Skin of body (tissue), 3 donors: ENCODE measurements at places on chromosomes 1 and 21.

GRCh38 chr1:3207217-3207848 is 138.3 kb downstream of the PRDM16 start:
- DNase-seq: no peak

DNA sequence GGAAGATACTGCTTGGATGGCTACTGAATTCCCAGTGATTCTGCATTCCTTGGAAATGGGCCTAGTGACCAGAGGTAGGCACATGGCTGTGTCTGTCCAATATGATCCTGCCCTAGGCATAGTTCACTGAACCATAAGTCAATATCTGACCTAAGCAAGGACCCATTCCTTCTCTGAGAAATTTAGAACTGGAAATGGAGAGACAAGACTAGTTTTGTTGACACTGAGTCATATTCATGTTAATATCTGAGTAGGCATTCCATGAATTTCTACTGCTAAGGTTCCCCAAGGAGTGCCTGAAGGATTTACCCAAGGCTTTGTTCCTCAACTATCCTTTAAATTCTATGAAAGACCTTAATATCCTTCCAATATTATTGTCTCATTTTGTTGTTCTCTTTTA is 329.8 kb upstream of the BEND5 start:
- DNase-seq: no peak

DNA sequence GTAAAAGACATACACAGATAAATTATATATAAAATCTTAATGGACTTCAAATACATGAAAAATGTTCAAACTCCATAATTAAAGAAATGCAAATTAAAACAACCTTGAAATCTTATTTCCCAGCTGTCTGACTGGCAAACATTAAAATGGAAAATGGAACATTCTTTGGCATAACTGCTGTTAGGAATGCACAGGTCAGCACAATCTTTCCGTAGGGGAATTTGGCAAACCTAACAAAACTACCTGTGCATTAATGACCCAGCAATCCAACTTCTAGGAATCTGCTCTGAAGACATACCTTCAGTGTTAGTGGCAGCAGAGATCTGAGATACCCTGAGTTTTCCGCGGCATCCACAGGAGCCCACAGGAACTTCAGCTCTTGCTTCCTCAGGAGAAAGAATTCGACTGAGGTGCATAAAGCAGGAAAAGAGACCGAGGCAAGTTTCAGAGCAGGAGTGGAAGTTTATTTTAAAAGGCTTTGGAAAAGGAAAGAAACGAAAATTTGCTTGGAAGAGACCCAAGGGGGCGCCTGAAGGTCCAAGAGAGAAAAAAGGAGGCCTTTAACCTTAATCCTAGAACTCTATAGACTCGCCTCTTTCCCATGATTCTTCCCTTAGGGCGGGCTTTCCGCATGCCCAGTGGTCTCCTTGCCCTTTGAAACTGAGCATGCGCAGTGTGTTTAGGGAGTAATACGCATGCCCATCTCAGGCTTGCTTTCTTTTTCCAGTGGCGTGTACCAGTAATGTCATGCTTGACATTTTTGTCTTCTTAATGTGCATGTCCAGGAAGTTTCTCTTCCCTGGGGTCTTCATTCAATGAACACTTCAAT is 24.8 kb downstream of the LYPD8 start:
- no peak for DNase-seq

- no peak for DNase-seq
Observed at GRCh38 chr1:200888349-200888838, 6.3 kb upstream of the INAVA start.

- DNase-seq: no peak
Observed at GRCh38 chr1:34846265-34846664, 13.3 kb downstream of the SMIM12 start.

DNA sequence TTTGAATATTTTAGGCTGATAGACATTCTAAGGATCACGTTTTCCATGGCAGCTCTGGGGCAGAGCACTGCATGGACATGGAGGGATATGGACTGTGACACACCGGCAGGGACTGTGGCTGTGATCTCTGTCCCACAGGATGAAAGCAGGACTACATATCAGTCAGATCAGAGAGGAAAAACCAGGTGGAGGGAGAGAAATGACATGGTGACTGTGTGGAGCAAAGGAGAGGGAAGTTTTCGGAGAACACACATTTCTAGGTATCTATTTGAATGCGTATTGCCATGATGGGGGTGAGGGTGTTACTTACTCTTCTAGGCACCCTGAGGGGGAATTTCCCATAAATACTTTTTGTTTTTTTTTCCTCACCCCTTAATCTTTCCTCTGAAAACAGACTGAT is 3.2 kb upstream of the CD1C start:
- no peak for DNase-seq

DNA sequence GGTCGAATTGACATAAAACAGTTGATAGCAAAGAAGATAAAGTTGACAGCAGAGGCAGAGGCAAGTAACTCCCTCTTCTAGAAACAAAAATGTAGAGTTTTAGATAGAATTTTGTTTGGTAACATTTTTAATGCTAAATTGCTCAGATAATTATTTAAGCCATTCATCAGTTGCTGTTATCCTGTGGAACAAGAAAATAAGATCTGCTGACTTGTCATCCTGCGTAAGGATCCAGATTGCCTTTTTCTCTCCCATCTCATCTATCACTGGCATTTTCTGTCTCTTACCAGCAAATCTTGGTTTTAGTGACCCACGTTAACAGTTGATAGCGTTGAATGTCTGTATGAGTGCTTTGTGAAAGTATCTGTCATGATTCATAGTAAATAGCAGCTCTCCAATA is 29.8 kb downstream of the SOAT1 start:
- DNase-seq: no peak

DNA sequence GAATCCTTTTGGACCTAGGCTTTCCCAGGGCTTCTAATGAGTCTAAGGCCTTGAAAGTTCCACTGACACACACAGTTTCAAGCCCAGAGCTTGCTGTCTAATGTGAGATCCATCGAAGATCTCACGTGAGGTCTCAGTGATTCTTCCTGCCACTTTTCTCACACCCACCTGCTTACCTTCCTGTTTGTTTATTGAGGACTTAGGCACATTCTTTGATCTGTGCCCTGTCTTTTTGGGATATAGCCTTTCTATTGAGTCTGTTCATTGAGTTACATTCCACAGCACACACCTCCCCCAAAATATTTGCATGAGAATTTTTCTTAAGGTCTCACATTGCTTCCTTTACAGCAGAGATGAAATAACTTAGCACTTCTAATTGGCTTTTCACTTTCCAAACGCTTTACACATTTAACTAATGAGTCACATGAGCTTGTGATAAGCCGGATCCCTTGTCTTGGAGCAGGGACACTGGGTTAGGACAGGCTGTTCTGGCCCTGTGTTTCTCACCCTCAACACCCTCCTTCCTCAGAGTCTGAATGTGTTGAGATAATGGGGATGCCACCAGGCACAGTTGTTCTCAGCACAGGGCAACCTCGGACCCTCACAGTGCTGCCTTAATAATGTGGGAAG is 288.3 kb downstream of the TM2D1 start:
- no peak for DNase-seq

DNA sequence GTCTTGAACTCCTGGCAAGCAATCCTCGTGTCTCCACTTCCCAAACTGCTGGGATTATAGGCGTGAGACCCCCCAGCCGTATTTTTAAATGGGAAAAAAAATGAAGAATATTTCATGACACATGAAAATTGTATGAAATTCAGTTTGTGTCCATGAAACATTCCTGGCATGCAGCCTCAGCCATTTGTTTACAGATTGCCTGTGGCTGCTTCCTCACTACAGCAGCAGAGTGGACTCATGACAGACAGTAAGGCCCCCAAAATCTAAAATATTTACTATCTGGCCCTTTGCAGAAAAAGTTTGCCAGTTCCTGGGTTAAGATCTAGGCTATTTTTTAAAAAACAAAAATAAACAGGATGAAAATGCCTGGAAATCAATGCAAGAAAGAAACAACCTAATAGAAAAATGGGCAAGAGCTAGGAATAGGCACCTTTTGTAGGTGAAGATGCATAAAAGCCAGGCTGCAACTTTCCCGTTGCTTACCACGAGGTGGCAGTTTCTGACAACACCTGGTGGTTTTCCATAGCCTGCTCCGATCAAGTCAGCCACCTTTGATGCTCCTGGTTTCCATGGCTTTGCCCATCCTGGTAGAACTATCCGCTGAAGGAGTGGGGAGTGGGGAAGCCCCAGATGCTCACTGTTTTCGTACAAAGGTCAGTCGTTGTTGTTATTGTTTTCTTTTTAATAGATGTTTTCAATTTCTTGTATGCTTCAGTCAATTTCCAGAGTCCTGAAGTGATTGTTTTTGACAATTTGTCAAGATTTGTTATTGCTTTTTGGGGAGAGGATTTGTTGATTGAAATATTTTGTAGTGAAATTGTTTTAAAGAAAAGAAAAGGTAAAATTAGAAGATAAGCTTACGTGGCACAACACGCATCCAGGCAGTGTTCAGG is 24.3 kb downstream of the UBE2Q1 start:
- DNase-seq: no peak

DNA sequence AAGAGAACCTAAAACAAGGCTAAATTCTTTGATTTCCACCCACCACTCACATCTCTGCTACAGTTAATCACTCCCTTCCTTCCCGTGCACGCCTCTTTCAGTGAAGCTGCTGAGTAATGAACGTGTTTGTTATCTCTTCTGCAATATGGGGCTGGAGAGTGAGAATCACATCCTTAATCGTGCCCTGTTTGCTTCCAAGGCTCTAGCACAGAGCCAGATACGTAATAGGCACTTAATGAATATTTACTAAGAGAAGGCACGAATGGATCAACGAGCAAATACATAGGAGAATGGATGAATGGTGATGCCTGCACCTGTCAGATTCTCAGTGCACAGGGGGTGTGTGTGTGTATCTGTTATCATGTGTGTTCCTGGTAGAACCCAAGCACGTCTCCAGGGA is 22.1 kb upstream of the FAM43B start:
- DNase-seq: no peak

- DNase-seq: no peak
Observed at GRCh38 chr1:216793303-216793702, 70.1 kb upstream of the ESRRG start.

DNA sequence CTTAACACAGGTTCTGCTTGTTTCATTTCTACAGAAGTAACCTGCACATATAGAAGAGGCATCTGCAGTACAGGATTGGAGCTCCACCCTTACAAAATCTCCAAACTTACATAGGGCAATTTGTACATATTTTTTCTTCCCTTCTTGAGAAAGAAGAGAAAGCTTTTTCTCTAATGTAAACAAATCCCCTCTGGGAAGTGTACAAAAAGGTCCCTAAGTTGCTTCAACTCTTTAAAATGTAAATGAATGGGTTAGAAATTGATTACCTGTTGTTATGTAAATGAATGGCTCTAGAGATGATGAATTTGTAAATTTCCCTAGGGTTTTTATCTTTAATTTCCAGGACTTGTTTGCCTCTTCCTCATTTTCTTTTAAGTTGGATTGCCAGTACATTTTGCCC is 1183.7 kb downstream of the MRPL39 start:
- DNase-seq: no peak

- peak; percentile 66 for DNase-seq
Observed at GRCh38 chr1:76269155-76269554, 194.6 kb downstream of the ST6GALNAC3 start.

- peak; percentile 3 for DNase-seq
Observed at GRCh38 chr21:39616211-39616772, 3.6 kb downstream of the B3GALT5 start.

DNA sequence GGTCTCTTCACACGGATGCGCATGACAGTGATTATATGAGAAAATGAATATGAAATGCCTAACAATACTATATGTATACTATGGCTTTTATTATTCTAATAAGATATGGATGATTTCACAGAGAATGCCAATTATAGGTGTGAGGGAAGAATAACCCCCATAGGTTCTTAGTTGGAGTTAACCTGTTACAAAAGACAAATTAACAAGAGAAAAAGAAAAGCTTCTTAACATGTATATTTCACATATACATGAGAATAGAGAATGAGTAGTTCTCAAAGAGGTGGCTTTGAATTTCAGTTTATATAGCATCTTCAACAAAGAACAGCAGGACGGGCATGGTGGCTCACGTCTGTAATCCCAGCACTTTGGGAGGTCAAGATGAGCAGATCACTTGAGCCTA is 24.0 kb upstream of the DMRTB1 start:
- DNase-seq: no peak

DNA sequence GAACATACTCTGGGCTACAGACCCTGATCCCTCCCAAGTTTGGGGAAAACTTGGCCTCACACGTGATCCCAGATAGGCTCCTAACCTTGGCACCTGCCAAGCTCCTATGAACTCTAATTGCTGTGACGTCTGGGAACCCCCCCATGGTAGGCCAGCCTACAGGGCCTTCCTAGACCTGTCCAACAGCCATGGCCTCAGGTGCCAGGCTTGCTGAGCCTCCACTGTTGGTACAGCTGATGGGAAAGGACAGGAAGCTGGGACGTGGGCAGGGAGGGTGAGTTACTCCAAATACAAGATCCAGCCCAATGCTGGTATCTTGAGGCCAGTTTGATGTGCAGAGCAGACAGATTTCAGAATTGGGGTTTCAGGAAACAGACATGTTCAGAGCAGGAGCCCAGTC is 19.1 kb downstream of the SMIM12 start:
- DNase-seq: no peak

- DNase-seq: no peak
Observed at GRCh38 chr1:111742938-111743549, 3.8 kb upstream of the INKA2 start.

GRCh38 chr1:66978201-66978600 is 53.4 kb downstream of the MIER1 start:
- no peak for DNase-seq

DNA sequence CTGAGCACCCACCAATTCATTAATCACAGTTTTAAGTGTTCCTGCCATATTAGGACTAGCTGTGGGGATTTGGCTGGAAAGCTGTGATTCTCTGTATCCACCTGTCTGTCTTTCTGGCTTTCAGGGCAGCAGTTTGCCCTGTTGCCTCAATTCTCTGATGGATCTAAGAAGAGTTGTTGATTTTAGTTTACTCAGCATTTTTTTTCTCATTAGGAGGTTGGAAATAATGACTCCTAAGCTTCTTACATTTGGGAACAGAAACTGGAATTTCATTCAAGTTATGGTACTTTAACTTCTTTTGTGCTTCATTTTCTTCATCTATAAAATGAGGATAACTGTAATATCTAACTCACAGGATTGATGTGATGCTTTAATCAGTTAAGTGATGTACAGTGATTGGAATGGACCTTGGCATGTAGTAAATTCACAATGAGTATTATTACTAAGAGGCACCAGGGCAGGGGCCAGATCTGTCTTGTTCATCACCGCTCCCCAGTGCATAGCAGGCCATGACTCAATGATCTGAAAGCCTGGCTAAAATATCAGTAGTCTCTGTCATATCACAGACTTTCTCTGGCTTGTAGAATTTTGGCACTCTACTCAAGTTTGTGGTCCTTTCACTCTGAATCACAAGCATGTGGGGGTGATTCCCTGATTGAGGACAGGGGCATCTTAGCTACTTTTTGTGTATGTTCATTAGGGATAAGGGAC is 51.4 kb upstream of the GREM2 start:
- DNase-seq: no peak

DNA sequence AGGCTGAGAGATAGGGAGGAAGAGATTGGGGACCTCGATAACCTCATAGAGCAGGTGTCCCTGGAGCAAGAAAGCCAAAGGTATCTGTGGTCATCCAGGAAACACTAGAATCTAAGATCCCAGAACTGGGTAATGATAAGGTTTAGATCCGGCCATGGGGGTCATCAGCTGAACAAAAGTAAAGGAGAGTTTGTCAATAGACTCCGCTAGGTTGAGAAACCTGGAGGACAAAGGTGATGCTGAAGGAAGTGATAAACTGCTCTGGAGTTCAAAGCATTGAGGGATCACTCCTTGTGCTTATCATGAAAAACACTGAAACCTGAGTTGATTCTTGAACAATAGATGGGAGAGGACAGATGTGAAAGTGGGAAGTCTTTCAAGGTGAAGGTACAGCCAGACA is 59.5 kb upstream of the SLC2A1 start:
- no peak for DNase-seq

- DNase-seq: no peak
Observed at GRCh38 chr1:83697961-83698360, 301.0 kb downstream of the TTLL7 start.
